ENCODE measurements at places on chromosomes 7 and 10.
A peak's percentile ranks its signal among the peaks of the same experiment; 100 is the strongest.

- H3K4me3 ChIP-seq: no peak overlapping the region
Observed at GRCh38 chr10:119680050-119680449, 28.9 kb downstream of the BAG3 start.

GRCh38 chr7:45682358-45682735 lies 108.2 kb downstream of the ADCY1 start:
- H3K27me3 ChIP-seq: no peaks in the 10 kb centered on the region
- no peaks in the 10 kb centered on the region for H3K4me1 ChIP-seq
- no peak for DNase-seq

DNA sequence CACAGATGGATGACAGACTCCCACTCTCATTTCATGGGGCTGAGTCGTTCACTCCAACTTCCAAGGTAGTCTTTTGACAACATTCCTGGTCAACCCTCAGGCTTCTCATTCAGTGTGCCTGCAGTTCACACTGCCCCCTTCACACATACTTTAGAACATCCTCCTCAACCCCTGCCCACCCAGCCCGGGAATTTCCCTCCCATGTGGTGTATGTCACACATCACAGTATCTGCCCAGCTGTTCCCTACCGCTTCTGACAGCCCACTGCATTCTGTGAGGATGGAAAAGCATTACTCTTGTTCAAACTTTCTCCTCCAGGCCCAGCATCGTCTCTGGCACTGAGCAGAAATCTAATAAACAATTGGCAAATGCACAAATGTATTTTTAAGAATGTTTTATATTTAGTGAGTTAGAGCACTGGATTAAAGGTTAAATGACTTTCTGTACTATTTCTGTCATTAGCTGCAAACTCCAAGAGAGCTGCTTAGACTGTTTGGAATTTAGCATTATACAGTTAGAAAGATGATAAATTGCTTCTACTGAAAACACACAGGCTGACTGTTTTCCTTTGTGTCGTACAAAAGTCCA lies 110.4 kb downstream of the SFMBT2 start:
- no peaks in the 10 kb centered on the region for H3K36me3 ChIP-seq
- no peaks in the 10 kb centered on the region for H3K27me3 ChIP-seq
- H3K27ac ChIP-seq: no peak overlapping the region

DNA sequence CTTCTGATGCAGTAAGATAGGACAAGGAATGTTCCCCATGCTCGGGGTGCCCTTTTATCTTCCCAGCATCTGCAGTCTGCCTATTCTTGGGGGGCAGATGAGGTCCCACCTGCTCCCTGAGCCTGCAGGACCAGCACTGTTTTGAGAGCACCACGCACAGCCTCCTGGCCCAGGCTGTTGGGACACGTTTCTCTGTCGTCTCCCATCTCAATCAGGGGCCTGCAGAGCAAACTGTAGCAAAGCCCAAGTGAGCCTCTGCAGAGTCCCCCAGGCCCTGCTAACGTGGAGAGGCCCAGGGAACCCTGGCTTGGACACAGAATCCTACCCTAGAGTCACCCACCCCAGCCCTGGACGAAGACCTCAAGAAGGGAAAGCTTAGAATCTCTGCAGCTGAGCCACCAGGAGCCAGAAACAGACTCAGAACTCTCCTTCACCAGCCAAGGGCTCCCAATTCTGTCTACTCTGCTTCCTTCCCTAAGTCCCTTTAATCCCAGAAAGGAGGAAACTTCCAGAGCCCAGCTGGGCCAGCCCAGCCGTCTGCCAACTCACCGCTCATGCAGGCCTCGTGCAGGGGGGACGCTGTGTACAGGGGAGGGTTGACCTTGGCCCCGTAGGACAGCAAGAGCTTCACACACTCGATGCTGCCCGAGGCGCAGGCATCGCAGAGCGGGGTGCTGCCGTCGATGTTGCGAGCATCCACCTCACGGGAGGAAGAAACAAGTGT lies 15.6 kb downstream of the ASB13 start:
- H3K27ac ChIP-seq: no peak overlapping the region
- DNase-seq: no peak
- no peaks in the 10 kb centered on the region for H3K27me3 ChIP-seq
- peaks cover 48% of the 10 kb centered on the region for H3K36me3 ChIP-seq
- peaks cover 23% of the 10 kb centered on the region for H3K4me1 ChIP-seq
- no peak overlapping the region for H3K4me3 ChIP-seq

GRCh38 chr7:151083071-151083823 lies at the start of gene TMUB1:
TSS of gene TMUB1 (minus strand) at chr7:151083493. CDS start at chr7:151082563, 930 bp downstream.
- peak; percentile 83 for DNase-seq
- H3K36me3 ChIP-seq: no peaks in the 10 kb centered on the region
- H3K4me3 ChIP-seq: peak within 1 kb of the TSS; percentile 59
- peaks cover 47% of the 10 kb centered on the region for H3K4me1 ChIP-seq
- no peaks in the 10 kb centered on the region for H3K27me3 ChIP-seq

GRCh38 chr10:80684259-80684658 lies 146.6 kb downstream of the SH2D4B start:
- no peaks in the 10 kb centered on the region for H3K36me3 ChIP-seq
- H3K4me3 ChIP-seq: no peak overlapping the region
- no peaks in the 10 kb centered on the region for H3K27me3 ChIP-seq
- peaks cover 8% of the 10 kb centered on the region for H3K4me1 ChIP-seq

- H3K36me3 ChIP-seq: no peaks in the 10 kb centered on the region
- no peak for DNase-seq
- H3K27me3 ChIP-seq: peaks cover 4% of the 10 kb centered on the region
- H3K4me1 ChIP-seq: no peaks in the 10 kb centered on the region
Observed at GRCh38 chr10:77268721-77269120, 368.9 kb downstream of the KCNMA1 start.

GRCh38 chr7:55288070-55288824 lies 76.9 kb upstream of the LANCL2 start:
- DNase-seq: no peak
- H3K27me3 ChIP-seq: no peaks in the 10 kb centered on the region
- H3K27ac ChIP-seq: no peak overlapping the region
- no peaks in the 10 kb centered on the region for H3K4me1 ChIP-seq
- no peaks in the 10 kb centered on the region for H3K36me3 ChIP-seq

DNA sequence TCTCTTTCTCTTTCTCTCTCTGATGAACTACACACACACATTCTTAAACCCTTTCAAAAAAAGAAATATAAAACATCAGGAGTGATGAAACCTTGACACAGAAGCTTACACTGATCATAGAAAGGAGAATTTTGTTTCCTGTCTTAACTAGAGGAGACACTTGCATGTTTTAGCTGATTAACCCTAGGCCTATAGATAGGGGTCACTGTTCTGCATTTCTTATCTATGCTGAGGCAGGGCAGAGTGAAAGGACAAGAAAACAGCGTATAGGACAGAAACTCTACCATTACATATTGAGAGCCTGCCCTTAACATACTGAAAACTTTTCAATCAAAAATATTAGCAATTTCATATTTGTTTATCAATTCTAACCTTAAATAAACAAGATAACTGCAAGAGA lies 680.6 kb upstream of the MBL2 start:
- H3K27ac ChIP-seq: no peak overlapping the region
- no peaks in the 10 kb centered on the region for H3K36me3 ChIP-seq
- DNase-seq: no peak
- H3K27me3 ChIP-seq: no peaks in the 10 kb centered on the region
- no peak overlapping the region for H3K4me3 ChIP-seq

DNA sequence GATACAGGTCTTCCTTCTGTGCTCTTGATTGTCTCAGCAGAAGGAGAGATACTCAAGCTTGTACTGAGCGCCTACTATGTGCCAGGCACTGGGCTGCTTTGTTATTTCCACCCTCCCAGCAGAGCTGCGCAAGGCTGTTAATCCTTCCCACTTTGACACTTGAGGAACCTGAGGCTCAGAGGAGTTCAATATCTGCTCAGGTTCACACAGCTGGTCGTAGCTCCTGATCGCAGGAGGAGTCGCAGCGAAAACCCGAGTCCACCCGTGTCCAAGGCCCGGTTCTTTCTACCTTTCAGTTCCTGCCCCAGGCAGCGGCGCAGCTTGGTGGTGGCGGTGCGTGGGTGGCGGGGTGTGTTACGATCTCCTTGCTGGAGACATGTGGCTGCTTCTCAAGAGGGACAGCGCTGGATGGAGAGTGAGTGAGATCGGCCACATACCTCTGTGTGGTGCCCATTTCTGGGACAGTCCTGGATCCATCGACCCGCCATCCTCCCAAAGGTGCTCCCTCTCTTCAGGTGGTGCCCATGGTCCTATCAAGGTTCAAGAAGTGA lies 26.5 kb upstream of the SAMD8 start:
- DNase-seq: no peak
- no peaks in the 10 kb centered on the region for H3K4me1 ChIP-seq
- H3K4me3 ChIP-seq: no peak overlapping the region
- H3K27me3 ChIP-seq: no peaks in the 10 kb centered on the region

GRCh38 chr7:92785923-92786322 lies 50.5 kb downstream of the CDK6 start:
- no peaks in the 10 kb centered on the region for H3K4me1 ChIP-seq
- no peaks in the 10 kb centered on the region for H3K27me3 ChIP-seq
- H3K36me3 ChIP-seq: peaks cover 2% of the 10 kb centered on the region
- H3K27ac ChIP-seq: no peak overlapping the region

GRCh38 chr7:139930286-139930965 lies 101.4 kb downstream of the TBXAS1 start:
- no peak overlapping the region for H3K27ac ChIP-seq
- DNase-seq: no peak
- H3K4me3 ChIP-seq: no peak overlapping the region
- H3K36me3 ChIP-seq: no peaks in the 10 kb centered on the region
- no peaks in the 10 kb centered on the region for H3K27me3 ChIP-seq

Data from large intestine (tissue), 12 donors.